Activated T-helper 9 cell treated with anti-CD3 and anti-CD28 coated beads, Interleukin-2, amount 50 U/mL, for 16 hours (primary cell): ENCODE measurements at places on chromosomes 6 and 20.

DNA sequence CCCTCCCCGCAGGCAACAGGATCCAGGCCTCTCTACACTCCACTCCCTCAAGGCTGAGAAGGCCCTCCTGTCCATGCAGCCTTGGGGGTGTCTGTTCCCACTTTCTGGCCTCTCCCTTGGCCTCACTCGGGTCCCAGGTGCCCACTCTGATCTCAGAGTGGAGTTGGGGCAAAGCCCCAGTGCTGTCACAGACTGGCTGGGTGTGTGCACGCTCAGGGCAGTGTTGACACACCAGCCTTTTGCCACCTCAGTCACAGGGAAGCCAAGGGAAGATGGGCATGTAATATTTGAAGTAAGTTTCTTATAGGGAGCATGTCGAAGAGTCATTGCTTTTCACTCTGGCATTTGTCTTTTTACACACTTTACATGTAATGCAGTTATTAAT is 44.9 kb downstream of the HLA-DRA start:
- DNase-seq: no peak

GRCh38 chr6:14100138-14100537 is 17.4 kb upstream of the CD83 start:
- DNase-seq: no peak

DNA sequence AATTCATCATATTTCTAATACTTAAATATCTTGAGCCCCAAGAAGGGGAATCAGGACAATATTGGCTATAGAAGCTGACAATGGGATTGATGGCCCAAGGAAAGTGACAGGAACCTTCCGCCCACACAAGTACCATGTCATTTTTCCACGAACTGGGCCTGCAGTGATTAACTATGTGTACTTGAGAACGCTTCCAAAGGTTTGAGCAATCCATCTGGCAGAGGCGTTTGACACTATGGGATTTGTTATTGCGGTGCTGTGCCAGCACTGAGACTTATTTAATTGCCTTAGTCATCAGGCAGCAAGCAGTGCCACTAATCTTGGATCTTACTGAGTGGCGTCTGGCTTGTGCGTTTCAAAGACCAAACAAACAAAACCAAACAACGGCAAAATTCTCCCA is 135.6 kb upstream of the UST start:
- DNase-seq: no peak

DNA sequence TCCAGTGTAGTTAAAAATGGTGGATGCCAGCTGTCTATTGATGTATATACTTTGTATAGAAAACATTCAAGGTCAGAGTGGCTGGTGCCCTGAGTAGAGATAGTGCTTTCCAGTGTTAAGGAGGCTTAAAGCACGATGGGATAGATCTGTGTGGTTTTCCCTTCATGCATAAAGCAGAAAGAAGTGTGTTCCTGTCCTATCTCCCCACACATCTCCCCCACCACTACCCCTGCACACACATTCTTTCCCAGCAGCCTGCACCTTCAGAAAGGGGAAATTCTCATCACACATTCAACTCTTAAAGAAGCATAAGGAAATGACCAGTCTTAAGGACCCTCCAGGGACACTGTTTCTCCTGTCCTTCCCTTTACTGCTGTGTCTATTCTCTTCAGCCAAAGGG is 221.7 kb upstream of the TAB2 start:
- DNase-seq: no peak

GRCh38 chr6:56515081-56515905 is 127.4 kb downstream of the DST start:
- no peak for DNase-seq

DNA sequence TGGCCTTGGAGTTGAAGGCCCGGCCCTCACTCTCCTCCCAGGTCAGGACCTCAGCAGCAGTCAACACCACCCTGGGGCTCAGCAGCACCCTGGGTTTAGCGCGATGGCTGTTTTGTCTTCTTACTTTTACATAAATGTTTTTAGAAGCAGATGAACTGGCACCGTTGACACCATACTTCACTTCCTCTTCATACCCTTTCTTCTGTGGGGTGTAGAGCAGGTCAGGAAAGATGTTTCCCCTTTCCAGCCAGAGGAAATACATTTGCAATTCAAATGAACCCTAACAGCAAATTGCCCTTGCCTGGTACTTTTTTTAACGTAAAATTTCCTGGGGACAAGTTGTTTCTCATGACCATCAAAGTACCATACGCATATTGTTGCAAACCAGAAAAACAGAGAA is 54.7 kb upstream of the SNX9 start:
- DNase-seq: no peak

DNA sequence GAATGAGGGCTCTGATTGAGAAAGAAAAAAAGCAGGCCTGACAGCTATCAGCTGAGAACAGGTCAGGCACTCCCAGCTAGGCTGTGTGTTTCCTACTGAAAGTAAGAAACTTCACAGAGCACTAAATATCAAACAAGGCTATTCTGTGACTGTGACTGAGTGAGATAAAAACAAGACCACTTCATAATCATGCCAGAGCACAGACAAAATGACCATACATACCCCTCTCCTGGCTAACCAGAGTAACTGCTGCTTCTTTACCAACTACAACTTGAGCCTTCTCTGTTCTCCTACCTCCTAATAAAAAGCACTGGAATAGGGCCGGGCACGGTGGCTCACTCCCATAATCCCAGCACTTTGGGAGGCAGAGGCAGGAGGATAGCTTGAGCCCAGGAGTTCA is 6.8 kb upstream of the BTN1A1 start:
- no peak for DNase-seq

DNA sequence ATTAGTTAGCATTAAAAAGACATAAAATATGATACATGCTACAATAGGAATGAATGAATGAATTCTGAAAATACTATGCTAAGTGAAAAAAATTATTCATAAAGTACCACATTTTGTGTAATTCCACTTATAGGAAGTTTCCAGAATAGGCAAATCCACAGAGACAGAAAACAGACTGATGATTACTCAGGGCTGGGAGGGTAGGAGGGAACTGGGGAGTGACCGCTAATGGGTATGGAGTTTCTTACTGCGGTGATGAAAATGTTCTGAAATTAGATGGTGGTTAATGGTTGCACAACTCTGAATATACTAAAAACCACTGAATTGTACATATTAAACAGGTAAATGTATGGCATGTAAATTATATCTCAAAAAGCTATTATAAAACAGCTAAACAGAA is 22.6 kb downstream of the FERMT1 start:
- DNase-seq: no peak

DNA sequence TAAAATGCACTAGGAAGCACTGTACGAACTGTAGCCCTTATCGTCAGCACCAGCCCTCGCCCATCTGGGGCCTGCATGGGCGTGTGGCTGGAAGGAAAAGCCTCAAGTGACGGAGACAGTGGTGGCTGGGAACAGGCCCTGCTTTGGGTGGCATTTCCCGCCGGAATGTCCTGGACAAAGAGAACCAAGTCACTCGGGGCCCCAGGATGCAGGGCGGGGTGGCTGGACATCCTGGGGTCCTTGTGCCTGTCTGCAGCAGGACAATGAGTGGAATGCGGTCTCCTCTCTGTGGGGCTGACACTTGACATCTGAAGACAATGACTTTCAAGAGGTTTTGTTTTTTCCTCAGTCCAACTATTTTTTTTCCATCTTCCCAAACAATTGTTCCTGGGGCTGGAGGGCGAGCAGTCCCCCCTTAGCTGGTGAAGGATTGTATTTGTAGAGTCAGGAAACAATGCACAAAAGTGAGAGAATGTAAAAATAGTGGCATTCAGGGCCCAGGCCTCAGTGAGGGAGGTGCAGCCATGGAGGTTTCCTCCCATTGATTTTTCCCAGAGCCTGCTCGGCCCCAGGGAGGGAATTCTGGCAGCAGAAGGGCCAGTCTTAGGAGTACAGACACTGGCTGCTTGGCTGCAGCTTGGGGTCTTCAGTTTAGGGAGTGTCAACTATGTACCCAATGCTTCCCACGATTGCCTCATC is 64.4 kb downstream of the PREX1 start:
- no peak for DNase-seq

- DNase-seq: no peak
Measured at GRCh38 chr6:143236151-143236798, 175.6 kb downstream of the AIG1 start.

DNA sequence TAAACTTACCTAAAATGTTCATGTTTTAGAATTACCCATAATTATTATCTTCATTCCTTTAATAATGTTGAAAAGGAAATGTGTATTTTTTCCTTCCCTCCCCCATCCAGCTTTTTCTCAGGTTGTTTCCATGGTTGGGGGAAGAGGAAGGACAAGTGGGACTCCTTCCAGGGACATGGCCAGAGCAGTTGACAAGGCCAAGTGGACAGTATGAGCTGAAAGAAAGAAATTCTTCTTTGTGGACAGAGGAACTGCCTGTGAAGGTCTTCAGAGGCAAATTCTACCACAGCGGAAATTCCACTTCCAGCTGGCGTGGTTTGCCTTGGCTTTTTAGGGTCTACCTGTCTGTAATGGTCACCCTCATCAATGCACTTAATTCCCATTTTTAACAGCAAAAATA is 33.8 kb downstream of the RIN2 start:
- no peak for DNase-seq

- DNase-seq: no peak
Measured at GRCh38 chr20:6708010-6708409, 59.5 kb upstream of the BMP2 start.

DNA sequence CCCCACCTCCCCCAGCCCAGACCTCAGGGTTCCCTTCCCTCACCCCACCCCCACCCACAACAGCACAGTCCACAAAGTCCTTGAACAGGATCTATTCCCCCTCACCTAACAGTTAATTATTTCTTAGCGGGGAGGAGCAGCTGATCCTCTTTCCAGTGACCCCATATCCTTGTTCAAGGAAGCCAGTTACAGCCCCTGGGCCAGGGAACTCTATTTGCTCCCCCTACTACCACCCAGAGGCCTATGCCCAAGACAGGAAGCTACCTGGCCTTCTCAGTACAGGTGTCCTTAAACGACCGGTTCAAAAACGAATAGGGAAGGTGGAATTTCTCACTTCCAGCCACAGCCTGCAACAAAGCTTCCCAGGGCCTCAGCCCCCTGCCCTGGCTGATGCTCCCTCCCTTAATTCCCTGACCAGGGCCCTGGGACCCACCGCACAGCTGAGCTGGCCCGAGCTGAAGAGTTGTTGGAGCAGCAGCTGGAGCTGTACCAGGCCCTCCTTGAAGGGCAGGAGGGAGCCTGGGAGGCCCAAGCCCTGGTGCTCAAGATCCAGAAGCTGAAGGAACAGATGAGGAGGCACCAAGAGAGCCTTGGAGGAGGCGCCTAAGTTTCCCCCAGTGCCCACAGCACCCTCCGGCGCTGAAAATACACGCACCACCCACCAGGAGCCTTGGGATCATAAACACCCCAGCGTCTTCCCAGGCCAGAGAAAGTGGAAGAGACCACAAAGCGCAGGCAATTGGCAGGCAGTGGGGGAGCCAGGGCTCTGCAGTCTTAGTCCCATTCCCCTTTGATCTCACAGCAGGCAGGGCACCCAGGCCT is 778 bp downstream of the MCCD1 start:
- DNase-seq: no peak

DNA sequence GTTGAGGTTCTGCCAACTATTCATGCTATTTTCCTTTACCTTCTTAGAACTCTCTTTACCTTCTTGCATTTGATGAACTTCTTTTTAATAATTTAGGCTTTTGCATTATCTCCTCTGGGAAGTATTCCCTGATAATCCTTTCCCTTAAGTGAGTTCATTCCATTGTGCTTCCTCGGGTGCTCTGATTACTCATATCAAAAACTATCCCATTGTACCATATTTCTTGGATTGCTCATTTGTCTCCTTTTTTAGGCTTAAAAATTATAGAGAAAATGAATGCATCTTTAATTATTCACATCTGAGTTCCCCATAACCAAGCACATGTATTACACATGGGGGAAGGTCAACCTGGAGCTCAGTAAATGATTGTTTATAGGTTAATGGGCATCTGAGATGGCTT is 2.5 kb downstream of the CALHM4 start:
- DNase-seq: no peak

GRCh38 chr20:1567392-1568162 is 10.1 kb upstream of the SIRPD start:
- no peak for DNase-seq

GRCh38 chr6:6392214-6393068 is 72.0 kb upstream of the F13A1 start:
- no peak for DNase-seq

- DNase-seq: no peak
Measured at GRCh38 chr6:131029626-131030297, 33.3 kb downstream of the EPB41L2 start.

DNA sequence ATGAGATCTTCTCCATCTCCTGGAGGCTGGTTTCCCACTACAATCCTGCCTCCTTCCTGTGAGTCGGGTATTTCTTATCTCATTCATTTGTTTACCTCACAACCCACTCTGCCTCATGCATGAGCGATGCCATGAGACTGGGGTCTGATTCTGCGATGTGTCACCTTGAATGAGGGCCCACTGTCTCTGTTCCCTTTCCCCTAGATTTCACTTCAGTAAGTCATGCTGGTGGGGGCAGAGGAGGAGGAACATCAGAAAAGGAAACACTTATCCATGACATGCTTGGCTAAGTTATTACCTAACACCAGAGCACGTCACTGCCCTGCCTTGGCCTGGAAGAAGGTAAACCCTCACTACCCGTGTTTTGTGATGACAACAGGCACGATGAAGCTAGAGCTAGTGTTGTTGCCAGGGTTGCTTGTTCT is 337.4 kb upstream of the PRDM1 start:
- DNase-seq: no peak

GRCh38 chr6:159858259-159858658 is 32.5 kb upstream of the MAS1 start:
- no peak for DNase-seq

DNA sequence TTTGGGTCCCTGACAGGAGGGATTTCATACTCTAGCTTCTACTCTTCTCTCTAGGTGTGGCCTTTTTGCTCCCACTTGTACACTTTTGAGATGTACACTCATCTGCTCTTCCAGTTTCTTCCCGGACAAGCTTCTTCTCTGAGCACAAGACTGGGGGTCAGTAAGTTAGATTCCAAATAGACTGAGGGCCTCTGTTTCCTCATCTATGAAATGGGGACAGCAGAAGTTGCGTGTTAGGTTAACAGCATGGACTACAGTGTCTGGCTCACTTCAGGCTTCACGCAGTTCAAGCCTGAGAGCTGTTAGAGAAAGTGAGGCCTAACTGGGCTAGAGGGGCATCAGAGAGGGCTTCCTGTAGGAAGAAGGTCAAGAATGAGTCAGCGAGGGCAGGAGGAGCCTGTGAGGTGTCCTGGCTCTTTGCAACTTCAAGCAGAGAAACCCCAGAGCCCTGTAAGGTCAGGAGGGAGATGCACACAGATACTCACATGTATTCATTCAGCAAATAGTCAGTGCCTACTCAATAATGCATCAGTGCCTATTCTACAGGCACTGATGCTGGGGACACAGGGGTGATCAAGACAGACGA is 20.6 kb downstream of the XKR7 start:
- DNase-seq: no peak

DNA sequence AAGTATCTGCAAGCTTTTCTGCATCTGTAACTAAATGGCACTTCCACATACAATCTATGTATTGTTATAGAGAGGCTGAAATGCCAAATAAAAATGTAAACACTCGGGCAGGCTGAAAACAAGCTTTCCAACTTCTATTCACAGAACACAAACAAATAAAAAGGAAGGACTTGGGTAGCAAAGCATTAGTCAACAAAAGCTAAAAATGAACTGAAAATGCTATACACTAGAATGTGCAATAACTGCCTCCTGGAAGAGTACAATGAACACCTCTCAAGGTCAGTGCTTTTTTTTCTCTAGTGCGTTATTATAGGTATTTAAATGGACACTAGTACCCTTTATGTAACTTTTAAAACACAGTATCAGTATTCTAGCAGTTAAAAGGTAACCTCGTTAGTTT is 31.4 kb downstream of the STK38 start:
- DNase-seq: no peak

GRCh38 chr6:106564476-106564875 is 64.8 kb downstream of the RTN4IP1 start:
- no peak for DNase-seq

GRCh38 chr6:150573041-150573681 is 26.5 kb upstream of the PLEKHG1 start:
- no peak for DNase-seq
